ENCODE measurements at places on chromosomes 6 and 20.

- DNase-seq: no peak
Observed at GRCh38 chr20:60219984-60220562, 261.9 kb downstream of the CDH26 start.

DNA sequence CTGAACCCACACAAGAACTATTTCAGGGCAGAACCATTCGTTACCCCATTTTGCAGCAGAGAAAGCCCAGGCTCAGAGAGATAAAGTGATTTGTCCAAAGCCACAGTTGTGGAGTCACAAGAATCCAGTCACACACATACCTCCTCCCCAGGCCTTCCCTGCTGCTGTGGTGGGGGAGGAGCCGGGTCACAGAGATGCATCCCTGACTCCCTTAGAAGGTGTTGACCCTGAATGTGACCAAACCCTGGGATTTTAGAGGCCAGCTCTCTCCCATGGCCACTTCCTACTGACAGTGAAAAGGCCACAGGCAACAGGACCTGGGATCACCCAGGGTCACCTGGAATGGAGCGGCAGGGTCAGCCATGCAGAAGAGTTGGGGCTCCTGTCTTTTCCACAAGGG is 48.6 kb downstream of the CHMP4B start:
- DNase-seq: no peak

DNA sequence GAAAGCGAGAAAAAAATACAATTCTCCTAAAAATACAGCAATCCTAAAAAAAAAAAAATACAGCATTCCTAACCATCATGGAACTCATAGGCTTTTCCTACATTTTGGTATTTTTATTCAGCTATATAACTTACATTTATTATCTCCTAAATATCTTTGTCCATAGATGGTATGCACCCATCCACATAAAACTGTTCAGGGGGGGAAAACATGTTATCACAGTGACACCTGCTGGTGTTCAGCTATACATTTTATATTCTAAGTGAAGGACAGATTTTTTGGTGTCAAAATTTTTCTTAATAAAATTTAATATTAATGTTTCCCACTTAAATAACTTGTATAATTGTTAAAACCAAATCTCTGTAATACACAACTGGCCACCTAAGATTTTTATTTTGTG is 58.0 kb downstream of the BLOC1S5 start:
- no peak for DNase-seq

DNA sequence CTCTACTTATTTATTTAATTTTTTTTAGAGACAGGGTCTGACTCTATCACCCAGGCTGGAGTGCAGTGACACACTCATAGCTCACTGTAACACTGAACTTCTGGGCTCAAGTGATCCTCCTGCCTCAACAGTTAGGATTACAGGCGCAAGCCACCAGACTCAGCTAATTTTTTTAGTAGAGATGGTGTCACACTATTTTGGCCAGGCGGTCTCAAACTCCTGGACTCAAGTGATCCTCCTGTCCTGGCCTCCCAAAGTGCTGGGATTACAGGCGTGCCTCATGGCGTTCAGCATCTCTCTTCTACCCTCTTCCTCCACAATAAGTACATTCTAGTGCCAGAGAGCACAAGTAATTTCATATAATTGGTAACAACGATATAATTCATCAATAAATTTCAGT is 5.5 kb downstream of the SSR1 start:
- no peak for DNase-seq

DNA sequence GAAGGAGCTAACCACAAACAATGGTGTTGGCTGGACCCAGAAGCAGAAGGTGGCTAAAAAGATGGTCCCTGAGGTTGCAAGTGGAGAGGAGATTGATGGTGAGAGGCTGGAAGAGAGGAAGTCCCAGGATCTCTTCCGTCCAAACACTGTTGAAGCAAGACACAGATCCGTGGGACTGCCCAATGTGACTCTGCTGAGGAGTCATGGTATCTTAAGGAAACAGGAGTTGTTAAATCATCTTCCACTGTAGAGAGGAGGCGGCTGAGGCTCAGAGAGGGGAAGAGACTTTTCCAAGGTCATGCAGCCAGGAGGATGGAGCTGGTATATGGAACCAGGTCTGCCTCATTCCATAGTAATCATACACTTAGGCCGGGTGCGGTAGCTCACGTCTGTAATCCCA is 4.1 kb upstream of the ZNF335 start:
- DNase-seq: no peak

GRCh38 chr6:136717716-136717990 is 74.6 kb downstream of the MAP3K5 start:
- DNase-seq: no peak

GRCh38 chr6:144725736-144726522 is 440.8 kb downstream of the UTRN start:
- DNase-seq: no peak

- DNase-seq: no peak
Observed at GRCh38 chr6:33469661-33470060, 15.3 kb downstream of the ZBTB9 start.

- DNase-seq: no peak
Observed at GRCh38 chr6:8041913-8042583, 22.1 kb downstream of the BLOC1S5 start.

GRCh38 chr20:38168791-38169589 is 3.9 kb upstream of the TGM2 start:
- DNase-seq: no peak

DNA sequence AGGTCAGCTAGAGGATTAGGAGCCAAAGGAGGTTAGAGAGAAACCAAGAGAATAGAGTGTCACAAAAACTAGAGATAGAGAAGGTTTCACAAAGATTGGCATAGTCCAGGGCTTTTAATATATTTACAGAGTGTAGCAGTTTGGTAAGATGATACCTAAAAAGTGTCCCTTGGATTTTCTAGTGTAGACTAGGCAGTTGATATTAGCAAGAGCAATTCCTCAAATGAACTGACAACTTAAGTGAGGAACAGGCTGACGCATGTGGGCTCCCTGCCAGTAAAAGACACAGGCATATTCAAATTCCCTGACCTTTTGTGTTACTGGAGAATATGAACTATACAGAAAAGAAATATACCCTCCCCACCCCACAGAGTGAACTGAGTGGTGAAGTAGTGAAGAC is 40.1 kb downstream of the VTA1 start:
- no peak for DNase-seq

GRCh38 chr6:110063594-110064263 is 85.6 kb downstream of the GPR6 start:
- no peak for DNase-seq

- no peak for DNase-seq
Observed at GRCh38 chr6:157798851-157799250, 24.2 kb upstream of the SNX9 start.

- DNase-seq: no peak
Observed at GRCh38 chr6:118525913-118526780, 21.9 kb upstream of the PLN start.

DNA sequence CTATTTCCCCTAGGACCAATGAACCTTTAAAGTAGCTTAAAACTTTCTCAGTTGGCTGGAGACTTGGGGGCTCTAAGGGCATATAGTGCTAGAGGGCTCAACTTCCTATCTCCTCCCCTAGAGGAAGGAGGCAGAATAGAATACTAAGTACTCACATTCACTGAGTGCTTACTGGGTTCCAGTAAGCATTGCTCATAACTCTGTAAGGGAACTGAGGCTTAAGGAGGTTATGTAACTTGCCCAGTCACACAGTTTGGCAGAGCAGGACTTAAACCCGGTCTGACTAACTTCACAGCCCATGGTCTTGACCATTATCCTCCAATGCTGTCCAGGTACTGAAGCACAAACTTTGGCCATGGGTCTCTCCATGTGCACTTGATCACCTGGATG is 12.5 kb downstream of the SESN1 start:
- DNase-seq: no peak

DNA sequence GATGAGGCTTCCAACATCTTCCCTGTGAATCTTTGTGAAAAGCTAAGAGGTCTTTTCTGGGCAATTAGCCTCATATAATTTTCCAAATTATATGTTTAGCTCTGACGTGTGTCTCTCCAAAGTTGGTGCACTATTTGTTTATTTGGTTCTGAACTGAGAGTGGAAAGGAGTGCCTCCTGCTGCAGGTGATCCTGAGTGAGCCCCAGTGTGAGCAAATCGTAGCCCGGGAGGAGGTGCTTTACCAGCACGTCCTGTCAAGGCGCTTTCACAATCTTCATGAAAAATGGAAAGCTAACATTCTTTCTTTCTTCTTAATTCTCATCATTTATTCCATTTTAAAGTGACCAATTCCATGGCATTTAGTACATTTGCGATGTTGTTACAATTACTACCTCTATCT is 231.9 kb downstream of the BMP2 start:
- DNase-seq: no peak

- DNase-seq: no peak
Observed at GRCh38 chr20:37479925-37480691, 40.9 kb upstream of the NNAT start.

DNA sequence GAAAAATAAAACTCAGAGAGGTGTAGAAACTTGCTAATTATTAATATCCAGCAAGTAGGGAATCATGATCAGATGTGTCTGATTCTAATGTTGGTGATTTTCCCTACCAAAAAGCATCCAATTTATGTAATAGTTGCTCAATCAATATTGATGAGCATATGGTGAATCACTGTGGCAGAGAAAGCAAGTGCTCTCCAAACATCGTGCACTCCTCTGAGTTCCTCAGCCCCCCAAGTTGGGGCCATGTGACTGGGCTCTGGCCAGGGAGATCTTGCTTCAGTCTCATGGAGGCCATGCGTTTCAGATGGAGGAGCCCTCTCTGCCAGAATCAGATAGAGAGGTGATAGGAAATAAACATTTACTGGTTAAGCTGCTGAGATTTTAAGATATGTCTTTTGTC is 133.2 kb upstream of the LY86 start:
- DNase-seq: no peak

- DNase-seq: no peak
Observed at GRCh38 chr20:39875492-39876110, 813.4 kb downstream of the MAFB start.

DNA sequence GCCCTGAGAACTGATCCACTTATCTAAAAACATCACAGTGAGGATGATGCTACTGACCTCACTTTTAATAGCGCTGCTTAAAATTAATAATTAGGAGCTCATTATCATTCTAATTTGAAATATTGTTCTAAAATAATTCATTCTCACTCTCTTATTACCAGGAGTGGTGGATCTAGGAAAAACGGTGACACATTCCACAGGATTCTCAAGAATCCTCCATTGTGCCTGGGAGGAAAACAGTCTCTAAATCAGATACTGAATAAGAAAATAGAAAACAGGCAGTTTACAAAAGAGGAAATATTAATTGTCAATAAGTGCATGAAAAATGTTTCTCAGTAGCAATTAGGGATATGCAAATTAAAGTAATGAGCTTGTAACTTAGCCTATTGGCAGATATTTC is 187.4 kb downstream of the TENT5A start:
- no peak for DNase-seq

DNA sequence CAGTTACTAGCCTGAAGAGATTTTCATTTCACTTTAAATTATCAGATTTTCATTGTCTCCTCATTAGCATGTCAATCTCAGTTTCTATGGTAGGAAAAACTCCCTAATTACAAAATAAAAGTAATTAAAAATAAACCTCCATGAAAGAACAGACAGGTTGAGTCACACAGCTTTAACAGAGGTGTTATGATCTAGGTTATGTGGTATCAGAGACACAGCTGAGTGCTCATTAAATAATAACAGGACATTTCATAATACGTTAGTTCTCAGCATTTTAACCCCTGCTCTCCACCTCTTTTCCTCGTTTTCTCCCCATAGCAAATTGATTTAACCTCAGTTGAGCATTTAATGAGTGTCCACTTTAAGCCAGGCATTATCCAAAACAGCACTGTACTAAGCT is 21.9 kb downstream of the TPBG start:
- DNase-seq: no peak

DNA sequence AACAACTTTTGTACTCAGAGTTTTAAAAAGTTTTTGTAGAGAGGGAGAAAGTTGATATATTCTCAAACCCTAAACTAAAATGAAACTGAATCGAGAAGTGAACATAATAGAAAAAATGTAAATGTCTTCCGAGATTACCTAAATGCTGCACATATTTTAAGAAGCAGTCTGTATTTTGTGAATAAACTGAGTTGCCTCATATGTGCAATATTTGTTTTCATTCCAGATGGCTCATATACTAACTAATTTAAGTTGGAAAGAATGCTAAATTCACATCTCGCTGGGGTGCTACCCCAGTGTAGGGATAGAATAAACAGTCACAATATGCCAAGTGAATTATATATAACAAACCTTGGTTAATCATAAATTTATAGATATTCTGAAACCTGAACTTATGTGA is 285.9 kb upstream of the THEMIS start:
- DNase-seq: no peak

DNA sequence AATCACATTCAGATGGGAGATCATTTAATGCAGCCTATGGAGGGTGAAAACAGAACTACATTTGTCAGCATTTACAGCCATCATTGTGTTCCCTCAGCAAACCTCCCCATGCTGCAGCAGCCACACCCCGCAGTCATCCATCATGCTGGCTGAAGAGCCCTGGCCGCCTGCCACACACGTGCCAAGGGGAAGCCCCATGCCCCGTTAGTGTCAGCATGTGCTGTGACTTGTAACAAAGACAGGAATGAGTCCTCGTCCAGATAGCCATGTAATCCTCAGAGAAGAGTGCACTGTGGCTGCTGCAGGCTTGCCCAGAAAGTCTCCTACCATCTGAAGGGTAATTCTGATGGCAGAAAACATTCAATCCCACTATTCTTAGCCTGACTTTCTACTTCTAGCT is 1097.8 kb downstream of the KIF16B start:
- DNase-seq: no peak

DNA sequence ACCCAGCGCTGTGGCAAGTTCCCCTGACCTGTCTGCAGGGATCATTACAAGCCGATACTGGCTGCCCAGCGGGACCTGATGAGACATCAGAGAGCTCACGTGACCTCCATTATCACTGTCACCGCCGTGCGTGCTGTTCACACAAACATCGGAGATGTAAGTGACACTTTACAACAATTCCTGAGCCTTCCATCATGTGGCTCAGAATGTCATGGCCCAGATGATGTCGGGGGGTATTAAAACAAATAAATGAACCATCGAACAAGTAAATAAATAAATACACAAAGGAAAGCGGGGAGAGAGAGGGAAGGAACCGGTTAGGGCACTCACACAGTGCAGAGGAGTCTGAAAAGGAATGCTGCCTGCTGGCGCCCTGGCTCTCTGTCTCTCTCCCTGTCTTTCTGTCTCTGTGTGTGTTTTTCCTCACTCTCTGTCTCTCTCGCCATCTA is 195.1 kb downstream of the BMP7 start:
- DNase-seq: no peak

GRCh38 chr20:48489046-48489463 is 338.7 kb downstream of the PREX1 start:
- DNase-seq: no peak

- DNase-seq: no peak
Observed at GRCh38 chr6:162964488-162965140, 236.8 kb downstream of the PACRG start.

DNA sequence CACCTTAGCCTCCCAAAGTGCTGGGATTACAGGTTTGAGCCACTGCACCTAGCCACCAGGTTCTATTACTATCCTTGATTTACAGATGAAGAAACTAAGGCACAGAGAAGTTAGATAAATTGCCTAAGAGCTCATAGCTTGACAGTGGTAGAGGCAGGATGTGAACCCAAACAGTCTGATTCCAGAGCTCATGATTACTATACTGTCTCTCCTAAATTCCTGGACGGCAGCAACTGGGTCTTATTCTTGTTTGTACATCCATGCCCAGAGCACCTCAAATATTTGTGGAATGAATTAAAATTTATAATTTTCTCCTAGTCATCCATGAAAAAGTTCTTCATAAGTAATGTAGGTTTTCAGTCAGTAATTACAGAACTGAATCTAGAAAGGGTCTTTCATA is 15.1 kb downstream of the PDSS2 start:
- no peak for DNase-seq

- no peak for DNase-seq
Observed at GRCh38 chr6:3871939-3872338, 22.8 kb downstream of the FAM50B start.
